ENCODE measurements at places on chromosomes 3 and 15. TPM values are rescaled to one million over a fixed set of nuclear protein-coding genes. Genes with fewer than 3 reads are reported as not detected.

Gene ARGFX
- not detected for polyA plus RNA-seq

DNA sequence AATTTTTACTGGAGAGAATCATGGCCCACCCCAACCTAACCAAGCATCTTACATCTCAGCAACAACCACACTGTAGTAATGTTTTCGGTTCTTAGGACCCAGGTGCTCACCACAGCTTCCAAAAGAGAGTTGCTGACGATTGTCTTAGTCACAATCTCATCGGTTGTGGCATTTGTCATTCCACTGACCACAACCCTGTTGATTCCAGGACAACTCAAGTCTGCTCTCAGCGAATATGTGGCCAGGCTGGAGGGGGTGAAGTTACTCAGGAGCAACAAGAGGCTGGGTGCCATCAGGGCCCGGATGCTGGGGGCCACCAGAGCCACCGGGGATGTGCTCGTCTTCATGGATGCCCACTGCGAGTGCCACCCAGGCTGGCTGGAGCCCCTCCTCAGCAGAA is 25.9 kb downstream of the GALNT15 start:
- no peaks in the 10 kb centered on the region for H3K4me1 ChIP-seq
- H3K27me3 ChIP-seq = no peaks in the 10 kb centered on the region
- no peaks in the 10 kb centered on the region for H3K36me3 ChIP-seq
- DNase-seq = no peak
- no peak overlapping the region for H3K4me3 ChIP-seq

- no peak for DNase-seq
- no peaks in the 10 kb centered on the region for H3K4me1 ChIP-seq
- no peak overlapping the region for H3K27ac ChIP-seq
- no peak overlapping the region for H3K4me3 ChIP-seq
- no peaks in the 10 kb centered on the region for H3K27me3 ChIP-seq
Observed at GRCh38 chr3:111911446-111911845, 52.4 kb downstream of the PHLDB2 start.

- H3K4me3 ChIP-seq = no peak overlapping the region
- DNase-seq = no peak
- H3K27ac ChIP-seq = no peak overlapping the region
- H3K36me3 ChIP-seq = no peaks in the 10 kb centered on the region
- H3K4me1 ChIP-seq = no peaks in the 10 kb centered on the region
Observed at GRCh38 chr3:146345900-146346299, 95.0 kb upstream of the PLSCR4 start.

Gene LYZL4
- polyA plus RNA-seq = not detected

Gene UQCC5
- polyA plus RNA-seq = 16.0 TPM

Gene CHL1
- 1.1 TPM for polyA plus RNA-seq

DNA sequence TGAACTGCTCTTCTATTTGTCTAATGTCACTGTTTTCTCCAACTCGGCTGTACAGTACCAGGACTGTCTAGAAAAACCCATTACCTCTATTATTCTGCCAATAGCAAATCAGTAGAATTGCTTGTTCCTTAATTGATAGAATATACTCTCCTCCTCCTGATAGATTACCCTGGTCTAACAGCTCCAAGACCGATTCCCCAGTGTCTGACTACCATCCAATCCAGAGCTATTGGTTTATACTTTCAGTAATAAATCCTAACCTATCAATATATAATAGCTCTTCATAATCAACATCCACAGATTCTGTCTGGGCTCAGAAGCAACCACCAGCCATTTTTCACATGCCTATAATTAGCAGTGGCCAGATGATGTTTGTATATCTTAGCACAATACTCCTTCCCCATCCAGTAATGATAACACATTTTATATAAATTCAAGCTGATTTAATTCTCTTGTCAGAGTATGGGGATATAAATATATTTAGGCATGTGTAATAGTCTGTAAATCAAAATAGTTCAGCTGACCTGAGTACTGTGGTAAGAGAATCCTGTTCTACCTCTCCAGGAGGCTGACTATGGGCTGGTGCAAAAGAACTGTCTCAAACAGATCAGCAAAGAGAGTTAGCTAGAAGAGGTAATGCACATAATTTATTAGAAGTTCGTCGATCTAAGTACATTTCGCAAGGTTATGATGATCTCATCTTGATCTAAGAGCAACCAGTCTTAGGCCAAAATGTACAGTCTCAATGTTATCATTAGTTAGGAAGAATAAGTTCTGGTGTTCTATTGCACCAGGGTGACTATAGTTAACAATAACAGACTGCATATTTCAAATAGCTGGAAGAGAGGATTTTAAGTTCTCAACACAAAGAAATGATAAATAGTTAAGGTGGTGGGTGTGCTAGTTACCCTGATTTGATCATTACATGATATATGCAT is 193.4 kb downstream of the SHOX2 start:
- H3K27me3 ChIP-seq = no peaks in the 10 kb centered on the region
- H3K4me1 ChIP-seq = no peaks in the 10 kb centered on the region
- no peak overlapping the region for H3K27ac ChIP-seq
- no peak for DNase-seq
- no peaks in the 10 kb centered on the region for H3K36me3 ChIP-seq
- H3K4me3 ChIP-seq = no peak overlapping the region

Gene PP2D1
- polyA plus RNA-seq = 0.83 TPM

GRCh38 chr3:29141197-29141917 is 139.5 kb upstream of the RBMS3 start:
- no peak overlapping the region for H3K4me3 ChIP-seq
- H3K27ac ChIP-seq = peak overlapping the region; percentile 67
- H3K4me1 ChIP-seq = peaks cover 9% of the 10 kb centered on the region
- H3K36me3 ChIP-seq = no peaks in the 10 kb centered on the region

Gene SPINK8
- polyA plus RNA-seq = not detected

DNA sequence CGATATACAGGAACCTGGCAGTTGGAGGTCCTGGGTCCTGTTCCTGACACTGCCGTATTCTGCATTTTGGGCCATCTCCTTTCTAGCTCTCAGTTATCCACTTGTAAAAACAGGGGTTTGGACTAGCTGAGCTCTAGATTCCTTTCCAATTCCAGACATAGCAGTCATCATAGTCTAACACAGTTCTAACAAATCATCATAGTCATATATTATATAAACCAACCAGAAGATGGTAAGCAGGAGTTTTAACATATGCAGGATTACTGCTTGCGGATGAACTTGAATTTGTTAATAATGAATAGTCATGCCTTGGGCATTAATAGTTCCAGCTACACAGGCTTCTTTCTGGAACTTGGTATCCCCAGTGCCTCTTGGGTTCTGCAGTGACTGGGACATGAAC is 26.6 kb downstream of the MASP1 start:
- H3K36me3 ChIP-seq = no peaks in the 10 kb centered on the region
- H3K27ac ChIP-seq = no peak overlapping the region
- no peak for DNase-seq

Gene CPNE9
- polyA plus RNA-seq = 0.29 TPM

GRCh38 chr3:53375019-53375418 is 27.7 kb upstream of the DCP1A start:
- H3K36me3 ChIP-seq = no peaks in the 10 kb centered on the region
- DNase-seq = peak; percentile 84
- H3K27me3 ChIP-seq = no peaks in the 10 kb centered on the region
- H3K27ac ChIP-seq = no peak overlapping the region

Gene NEK11
- 11.7 TPM for polyA plus RNA-seq

Gene RBP2
- polyA plus RNA-seq = 0.53 TPM

Gene C3orf22
- 0.10 TPM for polyA plus RNA-seq
